ENCODE measurements at places on chromosomes 5 and 9. TPM values are rescaled to one million over a fixed set of nuclear protein-coding genes. Genes with fewer than 3 reads are reported as not detected.
A peak's percentile ranks its signal among the peaks of the same experiment; 100 is the strongest.

DNA sequence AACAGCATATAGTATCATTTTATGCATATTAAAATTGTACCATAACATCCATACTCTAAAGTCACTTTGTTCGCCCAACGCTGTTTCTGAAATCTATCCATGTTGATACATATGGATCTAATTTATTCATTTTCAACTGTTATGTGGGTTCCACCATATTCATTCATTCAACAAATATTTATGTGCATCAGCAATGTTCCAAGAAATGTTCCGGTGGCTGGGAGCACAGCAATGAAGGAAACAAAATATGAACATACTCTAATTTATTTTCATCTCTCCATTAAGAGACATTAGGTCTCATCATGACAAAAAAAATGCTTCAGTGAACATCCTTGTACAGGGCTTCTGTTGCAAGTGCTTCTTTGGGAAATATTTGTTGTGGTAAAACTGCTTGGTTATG, 75.4 kb downstream of the MARCHF3 start:
- no peak for DNase-seq

DNA sequence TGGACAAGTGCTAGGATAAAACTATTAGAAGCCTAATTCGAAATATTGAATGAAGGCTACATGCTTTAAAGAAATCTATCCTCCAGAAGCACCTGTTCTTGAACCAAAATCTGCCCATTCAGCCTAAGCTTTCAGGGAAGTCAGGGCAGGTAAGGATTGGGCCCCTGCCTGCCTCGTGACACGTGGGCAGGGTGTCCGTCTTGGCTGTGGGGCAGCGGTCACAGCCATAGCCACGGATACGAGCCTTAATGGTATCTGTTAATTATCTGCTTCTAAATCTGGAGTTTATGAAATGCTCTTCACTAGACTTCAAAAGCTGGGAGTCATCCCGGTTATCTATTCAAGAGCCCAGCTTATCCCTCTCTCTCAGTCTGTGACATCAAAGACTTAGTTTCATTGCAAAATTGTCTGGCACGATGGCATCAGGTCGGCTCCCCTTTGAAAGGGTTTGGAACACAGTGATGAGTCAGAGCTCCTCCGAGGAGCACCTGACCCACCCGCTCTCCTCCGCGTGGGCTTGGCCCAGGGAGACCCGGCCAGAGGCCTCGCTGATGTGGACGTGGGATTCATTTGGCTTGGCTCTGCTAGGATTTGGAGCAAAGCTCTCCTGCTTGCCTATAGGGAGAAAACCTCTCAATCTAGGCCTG, 135.9 kb downstream of the MACROH2A1 start:
- DNase-seq: no peak

- no peak for DNase-seq
Observed at GRCh38 chr5:35026280-35026840, 21.4 kb downstream of the AGXT2 start.

- peak; percentile 74 for DNase-seq
Observed at GRCh38 chr5:180649297-180650039, at the start of gene FLT4. Gene FLT4, minus strand, starts transcription at chr5:180649600. Its CDS starts 55 bp downstream, at chr5:180649545.

GPR150 gene
- total RNA-seq: 0.32 TPM

GRCh38 chr9:38401994-38402393, 9.5 kb downstream of the ALDH1B1 start:
- DNase-seq: no peak

GRCh38 chr5:108579236-108579635, 168.5 kb upstream of the FER start:
- no peak for DNase-seq

DNA sequence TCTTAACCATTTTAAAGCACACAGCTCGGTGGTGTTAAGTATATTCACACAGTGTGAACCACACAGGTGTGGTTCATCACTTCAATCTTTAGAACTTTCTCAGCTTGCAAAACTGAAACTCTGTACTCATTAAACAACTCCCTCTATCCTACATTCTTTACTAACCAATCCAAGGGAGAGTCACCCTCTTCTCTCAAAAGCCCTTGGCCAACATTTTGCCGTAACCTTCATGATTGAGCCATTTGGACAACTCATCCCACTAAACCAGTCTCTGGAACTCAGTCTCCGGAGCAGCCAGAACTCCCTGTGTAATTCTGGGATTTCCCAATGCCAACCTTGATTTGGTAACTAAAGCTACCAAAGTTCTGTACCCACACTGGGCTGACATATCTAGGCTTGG, 84.7 kb downstream of the TTC39B start:
- DNase-seq: no peak

- no peak for DNase-seq
Observed at GRCh38 chr5:56516035-56516434, 282.9 kb upstream of the ANKRD55 start.

SPATA31E1 gene
- not detected for total RNA-seq

- no peak for DNase-seq
Observed at GRCh38 chr5:165349735-165350134, 1844.3 kb downstream of the MAT2B start.

DNA sequence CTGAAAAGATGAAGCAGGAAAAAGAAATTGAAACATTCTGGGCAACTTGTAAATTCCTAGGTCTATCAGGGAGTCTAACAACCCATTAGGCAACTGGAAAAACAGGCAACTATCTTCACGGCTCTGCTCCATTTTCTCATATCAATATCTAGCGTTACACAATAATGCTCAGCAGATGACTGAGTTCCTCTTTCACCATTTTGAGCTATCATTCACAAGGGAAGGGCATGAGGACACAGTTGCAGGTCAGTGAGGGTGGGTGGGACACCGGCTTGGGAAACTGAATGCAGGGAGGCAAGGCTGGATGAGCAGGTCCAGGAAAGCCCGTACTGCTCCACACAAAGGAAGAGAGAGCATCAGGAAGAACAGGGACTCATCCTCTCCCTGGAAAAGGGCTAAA, 67.0 kb downstream of the FRMD3 start:
- no peak for DNase-seq

GRCh38 chr5:155794795-155795194, 532.2 kb upstream of the SGCD start:
- no peak for DNase-seq

GRCh38 chr9:88056876-88057275, 81.4 kb downstream of the SPATA31C2 start:
- DNase-seq: no peak

DNA sequence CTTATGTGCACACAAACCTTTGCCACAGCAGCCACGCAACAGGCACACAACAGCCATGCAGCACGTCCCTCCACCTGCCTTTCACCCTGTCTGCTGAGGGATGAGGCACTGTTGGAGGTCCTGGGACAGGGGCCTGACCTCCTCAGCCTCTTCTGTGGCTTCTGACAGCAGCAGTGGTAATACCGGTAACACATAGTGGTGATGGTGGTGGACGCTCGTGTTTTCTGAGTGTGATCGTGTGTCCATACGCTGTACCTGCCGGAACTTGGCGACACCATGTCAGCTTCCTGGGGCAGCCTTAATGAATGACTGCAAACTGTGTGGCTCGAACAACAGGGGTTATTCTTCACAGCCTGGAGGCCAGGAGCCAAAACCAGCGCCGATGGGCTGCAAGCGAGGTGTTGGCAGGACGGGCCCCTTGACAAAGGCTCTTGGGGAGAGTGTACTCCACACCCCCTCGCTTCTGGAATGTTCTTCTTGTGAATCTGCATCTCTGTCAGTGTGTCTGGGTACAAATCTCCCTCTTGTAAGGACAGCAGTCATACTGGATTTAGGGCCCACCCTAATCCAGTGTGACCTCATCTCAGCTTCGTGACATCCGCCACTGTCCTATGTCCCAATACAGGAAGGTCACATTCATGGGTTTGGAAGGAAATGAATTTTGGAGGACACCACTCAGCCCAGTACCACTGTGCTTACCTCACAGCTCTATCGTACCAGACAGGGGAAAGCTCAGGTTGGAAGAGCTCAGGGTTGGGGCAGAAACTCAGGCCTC, 55.3 kb upstream of the EXOC3 start:
- peak; percentile 80 for DNase-seq

TAS2R1 gene
- not detected for total RNA-seq

DNA sequence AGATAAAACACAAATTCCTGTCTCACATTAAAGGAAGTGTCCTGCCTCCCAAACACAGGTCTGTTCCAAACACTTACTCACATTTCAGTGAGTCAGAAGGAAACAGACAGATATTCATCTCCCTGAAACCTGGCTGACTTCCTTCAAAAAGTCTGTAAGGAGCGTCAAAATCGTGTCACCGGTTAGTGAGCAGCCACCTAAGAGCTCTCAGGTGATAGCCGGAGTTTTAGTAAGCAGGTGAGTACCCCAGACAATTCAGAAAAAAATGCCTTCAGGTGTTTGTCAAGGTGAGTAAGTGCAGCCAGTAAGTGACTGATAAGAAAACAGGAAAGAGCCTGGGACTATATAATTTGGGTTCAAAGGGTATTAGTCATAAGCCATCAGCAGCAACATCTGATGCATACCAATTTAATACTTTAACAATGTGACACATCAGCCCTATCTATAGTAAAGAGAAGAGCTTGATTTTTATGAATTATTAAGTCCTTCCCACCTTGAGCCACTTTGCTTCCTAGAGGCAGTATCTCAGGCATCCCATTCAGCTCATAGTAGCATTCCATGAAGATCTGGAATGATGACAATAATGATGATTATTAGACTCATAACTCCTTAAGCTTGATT, 1.3 kb upstream of the ITGA2 start:
- no peak for DNase-seq

SLIT3 gene
- 83.6 TPM for total RNA-seq

DNA sequence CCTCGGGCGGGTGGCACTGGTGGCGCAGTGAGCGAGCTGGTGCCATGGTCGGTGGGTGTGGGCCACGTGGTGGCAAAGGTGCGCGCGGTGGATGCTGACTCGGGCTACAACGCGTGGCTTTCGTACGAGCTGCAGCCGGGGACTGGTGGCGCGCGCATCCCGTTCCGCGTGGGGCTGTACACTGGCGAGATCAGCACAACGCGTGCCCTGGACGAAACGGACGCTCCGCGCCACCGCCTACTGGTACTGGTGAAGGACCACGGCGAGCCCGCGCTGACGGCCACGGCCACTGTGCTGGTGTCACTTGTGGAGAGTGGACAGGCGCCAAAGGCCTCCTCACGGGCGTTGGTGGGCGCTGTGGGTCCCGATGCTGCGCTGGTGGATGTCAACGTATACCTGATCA, 2.0 kb downstream of the PCDHA4 start:
- no peak for DNase-seq

GRCh38 chr9:77013932-77014596, 5.4 kb upstream of the FOXB2 start:
- no peak for DNase-seq

ADAMTS16 gene
- total RNA-seq: 1.8 TPM

GDNF gene
- total RNA-seq: 0.13 TPM

AGXT2 gene
- not detected for total RNA-seq

GRCh38 chr9:94654165-94654894, 15.0 kb upstream of the FBP1 start:
- DNase-seq: no peak

- DNase-seq: no peak
Observed at GRCh38 chr5:136053336-136054141, 24.8 kb downstream of the TGFBI start.

DNA sequence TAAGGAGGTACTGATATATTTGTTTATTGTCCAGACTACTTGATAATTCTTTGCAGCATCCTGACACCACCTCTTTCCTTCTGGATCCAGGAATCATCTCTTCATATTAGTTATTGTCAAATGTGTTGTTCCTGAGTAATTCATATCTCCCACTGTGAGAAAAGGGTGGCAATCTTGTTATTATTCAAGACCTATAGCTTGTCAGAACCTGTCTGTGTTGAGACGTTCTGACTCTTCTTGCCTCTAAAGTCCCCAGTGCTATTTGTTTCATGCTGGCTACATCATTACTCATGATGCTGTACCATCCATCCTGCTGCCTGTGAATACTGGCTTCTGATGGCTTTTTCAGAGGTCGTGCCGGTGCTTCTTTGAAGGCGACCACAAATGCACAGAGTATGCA, 68.7 kb upstream of the TAF11L2 start:
- no peak for DNase-seq

- no peak for DNase-seq
Observed at GRCh38 chr9:92829420-92829819, 48.4 kb downstream of the ZNF484 start.

GRCh38 chr9:131405428-131405827, 11.5 kb downstream of the PRRC2B start:
- DNase-seq: no peak

DNA sequence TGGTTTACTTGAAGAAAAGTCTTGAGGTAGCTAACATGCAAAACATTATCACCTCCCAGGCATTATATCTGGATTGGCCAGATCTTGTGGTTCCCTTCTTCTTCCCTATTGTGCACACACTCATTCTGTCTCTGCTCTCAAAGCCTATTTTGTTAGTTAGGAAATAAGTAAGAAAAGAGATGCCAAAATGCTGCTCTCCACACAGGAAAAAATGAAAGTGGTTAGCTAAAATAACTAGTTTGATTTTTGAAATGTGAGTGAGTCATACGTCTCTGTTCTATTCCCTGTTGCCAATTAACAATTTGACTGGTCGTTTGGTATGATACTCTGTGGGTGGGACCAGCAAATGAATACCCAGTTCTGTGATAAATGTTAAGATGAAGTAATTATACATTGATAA, 28.1 kb downstream of the LMNB1 start:
- DNase-seq: no peak

NMUR2 gene
- total RNA-seq: not detected

- DNase-seq: no peak
Observed at GRCh38 chr5:12985142-12985541, 959.3 kb downstream of the DNAH5 start.

DNA sequence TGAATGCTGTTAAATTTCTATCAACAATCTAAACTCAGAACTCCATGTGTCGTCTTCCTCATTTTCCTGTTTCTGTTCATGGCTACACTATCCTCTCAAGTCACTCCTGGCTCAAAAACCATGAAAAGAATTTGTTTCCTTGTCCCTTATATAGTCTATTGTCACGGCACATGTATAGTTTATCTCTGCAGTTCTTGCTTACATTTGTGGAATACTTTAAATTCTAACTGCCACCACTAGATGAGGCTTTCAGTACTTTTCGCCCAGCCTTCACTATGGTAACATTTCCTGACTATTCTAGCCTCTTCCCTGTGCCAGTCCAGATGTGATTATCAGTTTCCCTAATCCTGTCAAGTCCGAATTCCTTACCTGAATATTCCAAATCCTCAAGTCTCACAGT, 34.6 kb downstream of the PKD2L2 start:
- DNase-seq: no peak

All from mesenteric fat pad (tissue), 1 donor.